ENCODE measurements at places on chromosomes 4 and X.

DNA sequence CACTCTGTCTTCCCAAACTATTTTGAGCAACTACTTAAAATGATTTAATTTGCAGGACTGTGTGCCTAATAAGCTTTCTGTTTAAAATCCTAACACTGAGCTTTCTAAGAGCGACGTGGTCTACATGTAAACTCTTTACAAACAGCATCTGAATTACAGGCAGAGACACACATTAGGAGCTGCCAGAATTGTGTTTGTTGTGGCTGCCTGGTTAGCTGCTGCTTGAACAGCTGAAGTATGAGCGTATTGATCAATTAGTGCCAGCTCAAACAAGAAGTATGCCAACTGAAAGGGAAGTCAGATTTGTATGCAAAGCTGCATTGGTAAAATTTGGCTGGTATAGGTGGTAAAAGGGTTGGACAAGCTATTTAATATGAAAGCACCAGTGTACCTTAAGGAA, 384.4 kb downstream of the PCDH7 start:
- DNase-seq: no peak

DNA sequence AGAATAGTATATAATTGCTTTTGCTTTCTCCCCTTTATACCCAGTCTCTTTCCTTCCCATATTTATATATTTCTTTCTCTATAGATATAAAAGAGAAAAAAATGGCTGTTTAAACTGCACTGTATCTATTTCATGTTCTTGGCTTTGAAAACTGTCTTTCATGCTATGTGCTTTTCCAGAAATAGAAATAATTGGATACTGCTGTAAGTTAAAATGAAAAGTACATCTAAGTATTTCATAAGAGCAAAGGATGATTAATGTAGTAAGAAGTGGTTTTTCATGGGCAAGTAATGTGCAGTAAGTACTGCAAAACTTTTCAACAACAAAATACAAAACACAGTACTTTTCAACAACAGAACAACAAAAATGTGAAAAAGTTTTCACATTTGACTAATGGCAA, 237.9 kb downstream of the SNCA start:
- no peak for DNase-seq

DNA sequence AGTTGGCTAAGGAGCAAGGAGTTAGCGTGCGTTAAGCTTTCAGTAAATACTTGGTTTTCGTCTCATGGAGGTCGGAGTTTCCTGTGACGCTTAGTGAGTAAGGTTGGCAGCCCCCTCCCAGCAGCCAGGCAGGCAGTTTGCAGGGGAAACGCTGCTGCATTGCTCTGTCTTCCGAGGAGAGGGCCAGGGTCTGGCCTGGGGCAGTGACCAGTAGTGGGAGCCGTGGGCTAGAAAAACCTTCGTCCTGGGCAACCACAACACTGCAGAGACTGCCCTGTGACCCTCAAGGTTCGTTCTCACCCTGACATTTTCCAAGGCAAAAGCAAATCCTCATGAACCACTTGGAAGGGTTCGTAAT, 432 bp downstream of the TMEM175 start:
- DNase-seq: no peak

DNA sequence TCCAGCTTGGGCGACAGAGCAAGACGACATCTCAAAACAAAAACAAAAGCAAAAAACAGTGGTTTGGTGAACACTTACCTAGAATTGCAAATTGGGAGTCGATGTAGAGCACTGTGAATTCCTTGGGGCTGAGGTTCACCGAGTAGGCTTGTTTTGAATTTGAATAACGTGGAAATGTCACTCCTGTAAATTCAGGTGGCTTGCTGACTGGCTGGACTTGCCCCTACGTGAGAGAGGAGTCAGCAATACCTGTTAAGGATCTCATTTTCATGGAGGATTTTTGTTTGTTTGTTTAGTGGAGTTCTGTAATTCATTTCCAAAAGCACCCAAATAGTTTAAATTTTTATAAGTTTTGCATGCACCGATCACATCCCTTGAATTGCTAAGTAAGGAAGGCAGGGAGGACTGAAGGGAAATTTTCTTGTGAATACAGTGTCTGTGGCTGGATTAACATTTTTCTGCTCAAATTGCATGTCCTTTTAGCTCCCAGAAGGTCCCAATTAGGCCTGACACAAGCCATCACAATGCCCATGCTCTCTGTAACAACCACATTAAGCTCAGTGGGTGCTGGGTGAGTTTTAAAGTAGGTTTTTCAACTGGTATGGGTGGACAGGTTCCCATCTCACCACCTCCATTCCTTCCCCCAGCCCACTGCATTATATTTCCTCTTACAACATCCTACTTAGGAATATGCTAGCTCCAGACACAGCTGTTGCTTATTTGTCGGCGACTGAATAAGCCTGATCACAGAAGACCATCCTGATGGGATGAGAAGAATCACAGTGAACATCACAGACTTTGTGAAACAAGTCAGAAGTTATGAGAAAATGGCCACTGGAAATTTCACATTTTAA, 58.5 kb upstream of the TTC29 start:
- no peak for DNase-seq

DNA sequence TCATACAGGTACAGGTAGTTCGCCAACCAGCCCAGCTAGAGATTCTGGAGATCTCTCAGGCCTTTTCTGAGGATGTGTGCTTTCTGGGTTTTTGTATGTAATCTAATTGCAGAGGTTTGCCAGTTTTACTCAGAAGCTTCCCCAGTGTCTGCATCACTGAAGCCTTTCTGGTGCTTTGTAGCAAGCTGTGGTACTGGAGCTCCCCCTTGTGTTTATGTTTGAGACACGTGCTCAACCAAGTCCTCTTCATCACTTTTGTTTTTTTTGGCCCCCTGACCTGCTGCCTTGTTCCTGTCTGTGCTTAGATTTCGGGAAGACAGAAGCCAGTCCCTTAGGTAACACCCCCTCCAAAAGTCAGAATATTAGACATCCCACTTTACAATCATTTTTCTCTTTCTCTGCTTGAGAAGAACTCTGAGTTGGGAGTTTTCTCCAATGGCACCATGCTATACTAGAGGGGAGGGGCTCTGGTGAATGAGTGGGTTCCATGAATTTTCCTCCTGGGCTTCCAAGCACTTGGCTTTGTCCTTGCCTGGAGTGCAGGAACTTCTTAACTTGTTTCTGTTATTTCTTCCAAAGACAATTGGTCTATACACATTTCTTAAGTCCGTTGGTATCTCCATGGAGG, 128.4 kb upstream of the TBC1D9 start:
- DNase-seq: no peak

- no peak for DNase-seq
These were observed 174.3 kb downstream of the CEP135 start for GRCh38 chr4:56123051-56123450.

DNA sequence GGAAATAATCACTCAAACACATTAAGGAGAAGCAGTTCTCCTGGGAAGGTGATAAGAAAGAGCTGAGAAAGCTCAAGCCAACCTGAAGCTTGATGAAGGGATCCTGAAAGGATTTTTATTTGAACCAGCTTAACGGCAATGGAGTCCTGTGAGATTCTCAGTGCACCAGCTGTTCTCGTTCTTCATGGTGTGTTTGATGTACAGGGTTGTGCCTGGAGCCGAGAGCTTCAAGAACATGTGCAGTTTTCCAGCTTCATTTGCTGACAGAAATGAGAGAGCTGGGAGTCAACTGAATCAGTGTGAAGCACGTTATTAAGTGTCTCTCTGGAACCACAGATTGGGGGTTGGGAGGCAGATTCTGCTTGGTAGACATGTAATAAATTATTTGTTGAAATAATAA, 115.7 kb downstream of the ANKRD50 start:
- no peak for DNase-seq

GRCh38 chr4:43485196-43485595, 592.7 kb downstream of the GRXCR1 start:
- no peak for DNase-seq

GRCh38 chr4:185534866-185535611, at the start of gene PDLIM3:
PDLIM3 (minus strand) TSS chr4:185535507; CDS start chr4:185535434, 73 bp downstream.
- DNase-seq: no peak

DNA sequence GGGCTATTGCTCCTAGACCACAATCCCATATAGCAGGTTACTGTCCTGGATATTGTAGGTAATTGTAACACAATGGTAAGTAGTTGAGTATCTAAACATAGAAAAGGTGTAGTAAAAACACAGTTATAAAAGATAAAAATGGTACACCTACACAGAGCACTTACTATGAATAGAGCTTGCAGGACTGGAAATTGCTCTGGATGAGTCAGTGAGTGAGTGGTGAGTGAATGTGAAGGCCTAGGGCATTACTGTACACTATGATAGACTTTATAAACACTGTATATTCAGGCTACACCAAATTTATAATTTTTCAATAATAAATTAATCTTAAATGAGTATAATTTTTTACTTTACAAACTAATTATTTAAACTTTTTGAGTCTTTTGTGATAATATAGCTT, 425.7 kb downstream of the PABPC4L start:
- no peak for DNase-seq

- DNase-seq: no peak
These were observed 1.2 kb downstream of the GPM6B start for GRCh38 chrX:13815664-13816063.

DNA sequence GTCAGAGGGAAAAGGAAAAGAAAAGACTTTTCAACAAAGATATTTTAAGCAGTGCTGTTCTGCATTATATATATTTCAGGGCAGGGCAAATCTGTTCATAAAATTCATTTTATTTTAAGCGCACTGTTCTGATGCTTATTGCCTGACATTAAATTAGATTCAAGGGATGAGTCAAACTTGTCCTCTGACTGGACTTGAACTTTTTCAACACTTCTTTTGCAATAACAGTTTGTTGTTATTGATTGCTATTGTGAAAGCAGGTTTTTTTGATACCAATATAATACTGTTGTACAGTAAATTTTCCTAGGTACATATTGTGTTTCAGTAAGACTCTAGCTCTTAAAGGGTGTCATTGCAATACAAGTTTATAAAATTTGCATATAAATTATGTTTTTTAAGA, 481.3 kb downstream of the NAF1 start:
- DNase-seq: no peak

DNA sequence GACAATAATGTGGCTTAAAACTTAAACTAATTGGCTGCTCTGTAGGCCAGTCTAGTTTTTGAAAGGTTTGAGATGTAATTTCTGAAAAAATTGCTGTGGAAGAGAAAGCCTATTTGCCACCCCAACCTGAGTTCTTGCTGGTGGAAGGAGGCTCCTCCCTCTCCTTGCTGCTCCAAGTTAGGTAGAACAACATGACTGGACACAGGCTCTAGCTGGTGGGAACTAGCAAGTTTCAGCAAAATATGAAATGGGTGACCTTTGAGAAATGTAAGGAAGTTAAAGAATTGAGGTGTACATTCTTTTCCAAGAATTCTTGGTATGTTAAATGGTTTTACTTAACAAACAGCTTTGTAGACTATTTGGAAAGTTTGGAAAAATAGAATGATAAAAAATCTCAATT, 8.0 kb downstream of the RPL34 start:
- no peak for DNase-seq

DNA sequence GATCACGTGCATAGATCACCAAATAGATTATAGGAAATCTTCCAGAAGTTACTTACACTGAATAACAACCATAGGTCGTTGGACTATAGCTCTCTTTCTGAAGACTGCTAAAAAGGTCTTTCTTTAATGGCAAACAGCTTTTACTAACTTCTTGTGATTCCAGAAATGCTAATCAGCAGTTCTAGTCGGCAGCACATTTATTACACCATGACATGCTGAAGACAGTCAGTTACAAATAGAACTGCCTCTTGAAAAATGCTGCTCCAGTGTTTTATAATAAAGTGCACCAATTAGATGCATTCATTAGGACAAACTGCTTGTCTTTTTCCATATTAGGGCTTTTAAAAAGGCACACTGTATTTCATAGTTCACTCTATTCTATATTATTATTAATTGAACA, 488.2 kb downstream of the PABPC4L start:
- no peak for DNase-seq

DNA sequence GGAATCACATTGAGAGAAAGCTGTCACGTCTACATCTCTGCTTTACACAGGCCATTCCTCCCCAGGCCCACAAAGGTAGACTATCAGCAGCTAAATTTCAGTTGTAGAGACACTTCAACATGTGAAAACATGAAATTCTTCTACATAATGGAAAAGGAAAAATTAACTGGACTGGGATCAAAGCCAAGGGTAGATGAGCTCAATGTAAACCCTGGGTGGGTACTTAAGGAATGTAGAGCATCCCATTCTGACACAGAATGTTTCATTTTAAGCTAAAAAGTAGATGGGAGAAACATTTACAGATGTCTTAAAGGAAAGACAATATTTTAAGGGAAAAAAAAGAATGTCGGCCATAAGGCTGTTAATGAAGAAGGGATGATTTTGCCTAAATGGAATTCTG, 51.3 kb upstream of the NPNT start:
- no peak for DNase-seq

DNA sequence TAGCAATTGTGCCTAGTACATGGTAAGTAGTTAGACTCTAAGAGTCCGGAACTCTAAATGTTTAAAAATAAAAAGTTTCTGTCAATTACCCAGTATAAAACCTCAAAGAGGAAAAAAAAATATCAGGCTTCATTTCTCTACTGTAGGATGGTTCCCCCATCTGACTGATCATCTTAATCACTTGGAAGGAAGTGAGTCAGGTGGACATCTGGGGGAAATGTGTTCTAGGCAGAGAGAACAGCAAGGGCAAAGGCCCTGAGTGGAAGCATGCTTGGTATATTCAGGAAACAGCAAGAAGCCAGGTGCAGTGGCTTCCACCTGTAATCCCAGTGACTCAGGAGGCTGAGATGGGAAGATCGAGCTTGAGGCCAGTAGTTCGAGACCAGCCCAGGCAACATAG, 2.9 kb upstream of the EIF1AX start:
- DNase-seq: no peak

DNA sequence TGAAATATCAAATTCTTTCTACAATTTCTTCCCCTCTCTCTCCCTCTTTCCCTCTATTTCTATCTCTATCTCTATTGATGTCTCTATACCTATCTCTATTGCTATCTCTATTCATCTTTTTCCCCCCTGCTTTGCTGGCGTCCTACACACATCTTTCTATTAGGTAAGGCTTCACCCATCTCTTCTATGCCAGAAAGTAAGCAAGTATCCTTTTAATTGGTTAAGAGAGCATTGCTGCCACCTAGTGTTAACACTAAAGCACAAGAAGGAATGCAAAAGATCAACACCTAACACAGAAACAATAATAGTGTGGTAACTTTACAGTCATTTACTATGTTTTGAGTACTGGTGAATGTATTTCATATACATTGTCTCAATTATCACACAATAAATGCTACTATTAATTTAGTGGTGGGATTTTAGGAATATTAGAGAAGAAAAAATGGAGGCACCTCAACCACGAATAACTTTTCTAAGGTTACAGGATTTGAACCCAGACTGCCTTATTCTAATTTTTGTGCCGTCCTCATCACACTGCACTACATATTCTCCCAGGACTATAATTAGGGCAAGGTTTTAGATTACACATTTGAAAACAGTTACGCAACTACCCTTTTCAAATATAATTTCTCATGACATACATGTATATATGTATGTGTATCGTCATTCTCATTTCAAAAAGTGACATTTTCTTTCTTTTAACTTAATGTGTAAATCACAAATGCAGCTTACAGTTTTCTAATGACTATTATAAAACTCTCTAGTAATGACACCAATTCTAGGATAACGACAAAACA, 3.7 kb upstream of the C4orf36 start:
- DNase-seq: no peak

GRCh38 chrX:45830343-45830742, 629.7 kb upstream of the DIPK2B start:
- DNase-seq: no peak

- DNase-seq: no peak
These were observed 38.1 kb upstream of the RASGEF1B start for GRCh38 chr4:81509822-81510221.

GRCh38 chrX:105552395-105552794, 269.9 kb upstream of the NRK start:
- DNase-seq: no peak

GRCh38 chr4:182085051-182085480, 158.1 kb upstream of the TENM3 start:
- DNase-seq: no peak

All from activated CD8-positive, alpha-beta memory T cell treated with anti-CD3 and anti-CD28 coated beads for 24 hours (primary cell).